ENCODE measurements at places on chromosomes 5 and 9.

GRCh38 chr5:14197056-14197455 lies 53.9 kb downstream of the TRIO start:
- DNase-seq = no peak

DNA sequence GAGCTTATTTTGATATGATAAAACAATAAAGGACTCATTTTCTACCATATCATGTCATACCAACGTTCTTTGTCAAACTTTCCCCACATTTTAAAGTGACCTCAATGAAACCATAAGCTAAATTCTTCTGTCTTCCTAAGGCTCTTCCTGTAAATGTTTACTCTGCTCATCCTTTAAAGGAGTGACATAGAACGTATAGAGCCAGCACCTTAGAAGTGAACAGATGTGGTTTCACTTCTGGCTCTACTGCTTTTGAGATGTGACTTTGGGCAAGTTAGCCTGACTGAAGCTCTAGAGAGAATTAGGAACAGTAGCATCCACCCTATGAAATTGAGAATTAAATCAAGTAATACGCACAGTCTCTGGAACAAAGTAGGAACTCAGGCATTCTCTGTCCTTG lies 24.1 kb downstream of the SAR1B start:
- no peak for DNase-seq

DNA sequence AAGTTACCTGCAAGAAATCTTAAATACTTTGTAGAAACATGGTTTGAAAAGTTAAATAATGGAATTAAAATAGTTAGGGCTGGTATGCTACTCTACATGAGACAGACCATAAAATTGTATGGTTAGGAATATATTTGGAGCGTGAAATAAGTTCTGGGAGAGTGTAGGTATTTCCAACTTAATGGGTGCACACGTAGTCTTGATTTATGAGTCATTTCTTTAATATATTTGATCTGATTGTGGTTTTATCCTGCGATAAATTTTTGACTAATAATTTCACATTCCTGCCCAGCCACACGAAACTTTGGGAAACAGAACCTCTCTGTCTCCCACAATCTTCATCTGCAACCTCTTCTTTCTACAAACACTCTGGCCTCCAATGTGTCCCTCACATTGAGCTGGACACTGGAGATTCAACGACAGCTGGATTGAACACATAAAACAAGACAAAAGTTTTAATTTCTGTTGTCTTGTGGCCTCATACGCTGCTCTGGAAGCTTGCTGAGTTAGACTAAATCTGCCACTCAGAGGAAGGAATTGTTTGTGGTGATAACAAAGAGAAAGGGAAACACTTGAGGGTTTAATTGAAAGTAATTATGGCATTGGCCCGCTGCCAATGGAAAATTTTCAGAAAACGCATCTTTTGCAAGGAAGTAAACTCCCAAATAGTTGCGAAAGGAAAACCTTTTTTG lies 201.8 kb upstream of the ZNF608 start:
- DNase-seq = no peak

GRCh38 chr5:129223178-129223577 lies 128.6 kb downstream of the ISOC1 start:
- no peak for DNase-seq

GRCh38 chr5:180340856-180341255 lies 12.3 kb downstream of the GFPT2 start:
- no peak for DNase-seq
